GM20000 (cell line): ENCODE measurements at places on chromosomes 3 and 15.

- DNase-seq: no peak
These were observed 16.6 kb upstream of the ADIPOQ start for GRCh38 chr3:186825872-186826409.

DNA sequence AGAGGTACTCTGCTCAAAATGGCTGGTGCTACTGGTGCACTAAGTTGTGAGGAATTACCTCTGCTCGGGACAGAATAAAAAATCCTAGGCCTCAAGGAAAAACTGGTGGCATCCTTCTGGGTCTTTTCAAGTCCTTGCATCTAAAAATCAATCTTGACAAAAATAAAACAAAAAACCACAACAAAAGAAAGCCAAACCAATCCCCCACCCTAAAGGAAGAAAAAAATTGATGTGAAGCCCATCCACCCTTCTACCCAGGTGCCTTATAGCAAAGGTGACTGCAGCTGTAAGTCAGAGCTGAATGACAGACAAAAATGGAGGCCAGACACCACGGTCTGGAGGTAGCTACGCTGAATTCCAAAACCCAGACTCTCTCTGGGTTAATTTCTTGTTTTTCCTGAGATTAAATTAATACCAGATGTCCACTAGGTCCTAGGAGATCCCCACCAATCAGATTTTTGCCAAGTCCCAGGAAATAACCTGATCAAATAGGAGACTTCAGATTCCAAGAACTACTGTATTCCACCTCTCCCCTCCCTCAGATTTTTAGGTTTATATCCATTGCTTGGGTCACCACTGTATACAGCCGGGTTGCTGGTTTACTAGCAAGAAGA lies 33.5 kb downstream of the ABCC5 start:
- DNase-seq: no peak

GRCh38 chr15:39581793-39582285 lies 960 bp downstream of the THBS1 start:
- no peak for DNase-seq

- DNase-seq: no peak
These were observed 31.5 kb downstream of the RTP1 start for GRCh38 chr3:187228740-187229139.
